GM12865 (cell line): ENCODE measurements at places on chromosomes 12 and 14.

DNA sequence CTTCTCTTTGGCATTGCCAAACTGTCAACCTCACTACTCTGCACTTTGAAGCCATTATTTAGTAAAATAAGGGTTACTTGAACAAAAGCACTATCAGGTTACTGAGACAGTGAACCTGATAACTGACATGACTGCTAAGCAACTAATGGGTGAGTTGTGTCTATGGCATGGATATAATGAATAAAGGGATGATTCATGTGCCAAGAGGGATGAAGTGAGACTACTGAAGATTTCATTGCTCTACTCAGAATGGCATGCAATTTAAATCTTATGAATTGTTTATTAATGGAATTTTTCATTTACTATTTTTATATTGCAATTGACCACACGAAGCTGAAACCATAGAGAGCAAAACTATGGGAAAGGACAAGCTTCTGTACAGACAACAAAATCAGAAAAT, 74.4 kb downstream of the CEP128 start:
- DNase-seq, result no peak

GRCh38 chr14:39228509-39229221, 5.0 kb upstream of the MIA2 start:
- no peak for DNase-seq

DNA sequence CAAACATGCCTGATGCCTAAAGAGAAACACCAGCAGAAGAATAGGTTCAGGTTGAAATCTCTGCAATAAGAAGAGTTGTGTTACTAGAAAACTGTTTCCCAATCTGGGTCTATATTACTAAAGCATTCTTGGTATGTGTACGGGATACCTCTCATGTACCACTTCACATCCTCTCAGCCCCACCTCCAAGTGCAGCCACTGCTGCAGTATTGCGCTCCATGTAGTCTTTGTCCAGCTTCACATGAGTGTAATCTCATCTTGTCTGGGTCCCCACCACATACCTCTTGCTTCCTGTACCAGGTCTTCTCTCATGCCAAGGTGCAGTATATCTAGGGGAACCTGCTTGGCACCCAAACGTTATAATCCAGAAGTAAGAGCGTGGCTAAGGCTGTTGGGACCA, 187.5 kb upstream of the EEA1 start:
- no peak for DNase-seq

GRCh38 chr14:49769171-49769570, 1.2 kb downstream of the KLHDC2 start:
- DNase-seq, result no peak

DNA sequence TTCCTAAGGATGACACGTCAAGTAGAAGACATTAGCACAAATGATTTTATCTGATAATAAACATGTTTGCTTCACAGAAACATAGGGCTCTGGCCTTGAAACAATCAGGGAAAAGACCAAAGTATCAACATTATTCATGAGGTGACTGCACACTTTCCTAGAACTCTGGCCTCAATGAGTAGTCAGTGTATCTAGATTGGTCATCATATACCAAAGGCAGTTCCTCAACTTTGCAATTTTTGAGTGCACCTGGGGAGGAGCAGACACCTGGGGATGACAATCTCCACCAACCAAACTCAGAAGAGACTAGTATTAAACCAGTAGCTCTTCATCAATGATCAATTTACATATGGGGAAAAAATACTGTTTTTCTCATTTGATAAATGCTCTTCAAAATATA, 4.5 kb downstream of the EDDM3A start:
- no peak for DNase-seq

GRCh38 chr12:50840809-50841487, 1.8 kb upstream of the TMPRSS12 start:
- DNase-seq, result no peak

GRCh38 chr12:124509676-124510300, 57.6 kb downstream of the NCOR2 start:
- no peak for DNase-seq

DNA sequence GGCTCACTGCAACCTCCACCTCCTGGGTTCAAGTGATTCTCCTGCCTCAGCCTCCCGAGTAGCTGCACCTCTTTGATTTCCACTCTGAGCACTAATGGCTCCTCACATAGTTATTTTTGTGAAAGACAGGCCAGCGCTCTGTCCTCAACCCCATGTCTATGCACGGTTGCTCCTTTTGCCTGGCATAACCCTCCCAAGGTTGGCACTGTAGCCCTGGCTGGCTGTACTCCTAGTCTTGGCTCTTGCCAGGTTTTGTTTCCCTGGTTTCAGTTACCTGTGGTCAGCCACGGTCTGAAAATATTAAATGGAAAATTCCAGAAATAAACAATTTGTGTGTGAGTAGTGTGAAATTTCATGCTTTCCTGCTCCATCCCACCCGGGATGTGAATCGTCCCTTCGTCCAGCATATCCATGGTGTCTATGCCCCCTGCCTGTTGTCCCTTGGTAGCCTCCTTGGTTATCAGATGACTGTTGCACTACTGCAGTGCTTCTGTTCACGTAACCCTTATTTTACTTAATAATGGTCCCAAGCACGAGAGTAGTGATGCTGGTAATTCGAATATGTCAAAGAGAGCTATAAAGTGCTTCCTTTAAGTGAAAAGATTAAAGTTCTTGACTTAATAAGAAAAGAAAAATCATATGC, 12.3 kb upstream of the DCD start:
- DNase-seq, result no peak

DNA sequence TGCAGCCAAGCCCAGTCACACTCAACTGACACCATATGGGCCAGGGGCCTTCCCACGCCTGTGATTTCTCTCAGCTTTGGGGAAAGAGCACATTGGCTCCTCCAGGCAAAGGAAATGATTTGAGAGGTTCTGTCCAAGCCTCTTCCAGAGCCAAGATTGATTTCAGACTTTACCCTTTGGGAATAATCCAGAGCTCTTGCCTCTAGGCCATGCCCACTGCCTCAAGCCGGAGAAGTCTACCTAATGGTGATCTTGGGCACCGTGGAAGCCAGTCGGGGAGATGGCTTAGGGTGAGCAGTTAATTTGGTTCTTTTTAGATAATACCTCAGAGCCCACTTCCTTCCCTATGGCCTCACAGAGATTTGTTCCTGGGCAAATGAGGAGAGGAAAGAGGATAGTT, 45.0 kb upstream of the NUAK1 start:
- DNase-seq, result no peak

DNA sequence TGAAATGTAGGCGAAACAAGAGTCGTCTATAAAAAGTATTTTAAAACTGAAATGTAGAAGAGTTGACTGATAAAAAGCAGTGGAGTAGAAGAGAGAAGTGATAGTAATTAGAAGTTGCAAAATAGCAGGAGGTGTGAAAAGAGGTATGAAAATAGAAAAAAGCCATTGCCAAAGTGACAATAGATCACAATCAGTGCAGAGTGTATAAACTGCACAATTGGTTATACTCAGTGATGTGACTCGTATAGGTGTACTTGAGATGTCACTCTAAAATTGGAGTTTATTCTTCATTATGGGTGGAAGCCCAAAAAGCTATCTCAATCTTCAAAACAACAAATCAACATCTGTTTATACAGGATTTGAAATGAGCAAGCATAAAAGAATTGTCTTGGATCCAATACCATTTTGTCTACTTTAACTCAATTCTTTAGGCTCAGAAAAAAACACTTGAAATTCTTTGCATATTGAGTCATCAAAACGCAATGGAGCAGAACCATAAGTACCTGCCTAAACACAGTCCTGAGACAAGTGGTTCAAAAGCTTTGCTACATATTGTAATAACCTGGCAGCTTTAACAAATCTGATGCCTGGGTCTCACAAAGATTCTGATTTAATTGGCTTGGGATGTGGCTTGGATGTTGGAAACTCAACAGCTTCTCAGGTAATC, 8.8 kb downstream of the IKBIP start:
- DNase-seq, result peak; percentile 56

DNA sequence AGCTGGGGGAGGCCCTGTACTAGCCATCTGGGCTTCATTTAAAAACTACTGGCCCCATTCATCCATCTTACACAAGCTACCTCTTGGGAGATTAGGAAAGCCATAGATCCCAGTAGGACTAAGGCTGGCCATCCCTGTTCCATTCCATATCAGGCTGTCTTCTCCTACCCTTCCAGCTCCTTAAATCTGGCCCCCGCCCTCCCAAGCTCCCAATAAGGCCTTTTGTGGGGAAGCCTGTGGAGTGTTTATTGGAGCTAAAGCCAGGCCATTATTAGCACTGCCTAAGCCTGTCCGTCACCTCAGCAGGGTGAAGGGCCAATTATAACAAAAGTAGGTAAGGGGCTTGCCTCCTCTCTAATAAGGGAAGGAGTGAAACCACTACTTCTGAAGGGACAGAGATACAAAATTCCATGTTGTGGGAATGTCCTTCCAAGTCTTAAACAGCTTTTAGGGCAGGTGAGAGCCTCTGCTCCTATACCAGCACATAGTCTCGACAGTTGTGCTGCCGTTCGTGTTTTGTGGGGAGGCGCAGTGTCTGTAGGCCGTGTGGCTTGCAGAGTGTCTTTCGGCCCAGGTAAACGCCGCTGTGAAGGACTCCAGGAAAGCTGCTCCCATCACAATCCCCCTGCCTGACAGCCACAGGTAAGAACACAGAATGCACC, 3.7 kb downstream of the MYL6 start:
- DNase-seq, result no peak

GRCh38 chr12:124856132-124856841, 7.4 kb downstream of the SCARB1 start:
- DNase-seq, result no peak

DNA sequence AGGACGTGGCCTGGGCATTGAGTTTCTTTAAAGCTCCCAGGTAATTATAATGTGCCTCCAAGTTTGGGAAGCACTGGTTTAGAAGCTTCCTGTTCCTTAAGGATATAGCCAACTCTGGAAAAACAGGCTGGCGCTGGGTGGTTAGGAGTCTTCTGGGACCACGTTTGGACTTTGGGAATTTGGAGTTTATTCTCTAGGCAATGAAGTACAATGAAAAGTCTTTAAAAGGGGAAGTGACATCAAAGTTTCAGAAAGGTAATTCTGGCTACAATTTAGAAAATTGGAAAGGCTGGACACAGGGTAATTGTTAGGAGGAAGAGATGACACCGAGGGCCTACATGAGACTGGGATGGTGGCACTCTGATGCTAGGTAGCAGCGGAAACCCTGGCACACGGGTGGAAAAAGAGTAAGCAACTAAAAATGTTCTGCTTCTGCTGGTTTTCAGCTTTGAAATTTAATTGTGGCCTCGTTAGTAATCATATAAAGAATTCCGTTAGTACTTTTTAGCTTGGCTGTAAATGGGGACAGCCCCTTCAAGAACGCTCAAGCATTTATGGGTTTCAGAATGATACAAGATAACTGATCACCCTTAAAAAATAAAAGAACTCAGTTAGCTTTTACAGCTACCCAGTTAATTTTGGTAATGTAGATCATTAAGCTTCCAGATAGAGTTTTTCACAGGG, 12.7 kb upstream of the DCP1B start:
- DNase-seq, result no peak

DNA sequence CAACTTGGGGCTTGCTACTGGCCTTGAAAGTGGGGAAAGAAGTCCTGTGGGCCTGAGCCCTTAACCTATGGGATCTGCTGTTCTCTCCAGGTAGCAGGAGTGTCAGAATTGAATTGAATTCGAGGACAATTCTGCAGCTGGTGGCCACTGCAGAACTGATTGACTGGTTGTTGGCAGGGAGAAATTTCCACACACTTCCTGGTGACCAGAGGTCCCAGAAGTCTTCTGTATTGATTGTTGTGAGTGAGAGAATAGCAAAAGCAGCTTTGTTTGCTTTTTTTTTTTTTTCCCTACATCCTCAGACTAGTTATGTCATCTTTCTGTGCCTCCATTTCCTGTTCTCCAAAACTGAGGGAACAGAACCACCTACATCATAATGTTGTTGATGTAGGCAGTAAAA, 64.1 kb downstream of the PRICKLE1 start:
- DNase-seq, result no peak

GRCh38 chr14:62759796-62760195, 285.5 kb downstream of the KCNH5 start:
- no peak for DNase-seq

DNA sequence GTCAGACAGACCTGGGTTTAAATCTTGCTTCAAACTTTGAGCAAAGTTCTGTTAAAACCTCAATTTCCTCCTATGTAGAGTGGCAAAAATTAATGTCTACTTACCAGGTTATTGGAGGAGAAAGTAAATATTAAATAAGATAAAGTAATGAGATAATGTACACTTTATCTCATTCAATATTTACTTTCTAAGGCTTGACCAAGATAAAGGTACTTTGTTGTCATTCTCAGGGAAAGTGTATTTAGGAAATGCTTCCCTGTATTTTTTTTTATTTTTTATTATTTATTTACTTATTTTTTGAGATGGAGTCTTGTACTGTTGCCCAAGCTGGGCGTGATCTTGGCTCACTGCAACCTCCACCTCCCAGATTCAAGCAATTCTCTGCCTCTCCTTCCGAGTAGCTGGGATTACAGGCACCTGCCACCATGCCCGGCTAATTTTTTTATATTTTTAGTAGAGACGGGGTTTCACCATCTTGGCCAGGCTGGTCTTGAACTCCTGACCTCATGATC, 4.7 kb downstream of the FAM161B start:
- no peak for DNase-seq
